ENCODE measurements at places on chromosomes 1 and 21.

GRCh38 chr1:221606256-221606655 is 135.6 kb downstream of the DUSP10 start:
- peak; percentile 4 for DNase-seq

DNA sequence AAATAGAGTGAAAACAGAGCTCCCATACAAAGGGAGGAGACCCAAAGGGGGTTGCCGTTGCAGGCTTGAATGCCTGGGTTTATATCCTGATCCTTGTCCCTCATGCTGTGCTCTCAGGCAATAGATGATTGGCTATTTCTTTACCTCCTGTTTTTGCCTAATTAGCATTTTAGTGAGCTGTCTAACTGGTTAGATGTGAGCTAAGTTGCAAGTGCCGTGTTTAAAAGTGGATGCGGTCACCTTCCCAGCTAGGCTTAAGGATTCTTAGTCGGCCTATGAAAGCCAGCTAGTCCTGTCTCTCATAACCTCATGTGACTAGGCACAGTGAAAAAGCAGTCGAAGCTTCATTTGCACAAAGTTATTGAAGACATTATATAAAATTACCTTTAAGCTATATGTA is 356.7 kb upstream of the TMPRSS15 start:
- DNase-seq: peak; percentile 84

GRCh38 chr1:12097321-12097720 is 34.2 kb downstream of the TNFRSF8 start:
- no peak for DNase-seq

DNA sequence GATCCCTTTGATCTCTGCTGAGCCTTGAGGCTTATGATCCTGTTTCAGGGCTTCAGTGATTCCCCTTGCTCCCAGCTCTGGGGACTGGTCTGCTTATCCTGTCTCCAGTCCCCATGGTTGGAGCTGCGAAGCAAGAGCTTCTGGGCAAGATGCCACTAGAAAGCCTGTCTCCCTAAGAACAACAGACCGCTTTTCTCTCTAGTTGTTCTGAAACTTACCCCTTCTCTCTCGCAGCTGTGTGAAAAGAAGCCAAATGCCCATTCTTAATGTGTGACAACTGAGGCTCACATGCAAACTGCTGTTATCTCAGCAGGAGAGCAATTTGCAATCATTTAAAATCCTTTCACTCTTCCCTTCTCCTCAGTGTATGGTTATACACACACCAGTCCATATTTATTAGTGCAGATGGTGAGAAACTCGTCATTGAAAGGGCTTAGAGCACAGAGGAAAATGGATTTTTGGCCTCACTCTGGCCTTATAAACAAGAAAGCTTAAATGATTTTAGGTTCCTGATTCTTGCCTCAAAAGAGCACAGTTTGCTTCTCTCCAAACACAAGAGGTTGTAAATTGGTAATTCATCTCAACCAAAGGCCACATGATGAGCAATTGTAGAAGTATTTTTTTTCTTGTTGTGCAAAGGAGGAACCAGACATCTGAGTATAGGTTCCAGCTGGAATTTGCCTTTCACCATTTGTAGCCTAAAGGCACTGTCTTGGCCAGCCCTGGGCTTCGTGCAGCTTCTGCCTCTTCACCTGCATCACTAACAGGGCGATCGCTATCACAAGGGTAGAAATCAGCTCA is 179.2 kb upstream of the LMO4 start:
- no peak for DNase-seq

- no peak for DNase-seq
Observed at GRCh38 chr1:85168884-85169283, 31.9 kb downstream of the SYDE2 start.

- DNase-seq: no peak
Observed at GRCh38 chr1:97864615-97865014, 56.2 kb downstream of the DPYD start.

DNA sequence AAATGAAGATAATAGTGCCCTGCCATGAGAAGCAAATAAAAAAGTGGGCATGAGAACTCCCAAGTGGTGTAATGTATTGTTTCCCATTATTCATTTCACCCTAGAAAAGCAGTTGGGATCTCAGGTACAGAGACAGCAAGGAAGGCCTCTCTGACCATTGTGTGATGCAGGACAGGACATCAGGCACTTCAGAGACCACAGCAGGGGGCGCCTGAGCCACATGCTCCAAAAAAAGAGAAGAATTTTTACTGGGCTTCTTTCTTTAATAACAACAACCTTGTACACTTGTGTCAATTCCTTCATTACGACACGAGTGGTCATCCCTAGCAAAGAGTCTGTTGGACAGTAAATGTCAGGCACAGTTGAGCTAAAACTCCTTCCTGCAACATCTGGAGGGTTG is 533.3 kb downstream of the OMA1 start:
- no peak for DNase-seq

DNA sequence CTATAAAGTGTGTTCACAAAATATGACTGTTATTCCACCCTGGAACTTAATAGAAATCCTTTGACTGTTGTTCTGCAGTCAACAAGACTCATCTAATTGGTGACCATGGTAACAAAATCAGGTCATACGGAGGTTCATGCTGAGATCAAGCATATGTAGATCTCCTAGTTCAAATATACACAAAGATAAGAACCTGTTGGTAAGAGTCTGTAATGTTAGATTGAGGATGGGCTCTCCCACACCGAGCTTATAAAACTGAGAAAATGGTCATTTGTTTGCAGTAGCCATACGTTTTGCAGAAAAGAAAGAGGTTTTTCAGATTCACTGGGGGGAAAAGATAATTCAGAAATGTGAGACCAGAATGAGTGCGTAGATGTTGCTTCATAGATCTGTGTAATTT is 468.1 kb downstream of the RPS6KC1 start:
- peak; percentile 87 for DNase-seq

DNA sequence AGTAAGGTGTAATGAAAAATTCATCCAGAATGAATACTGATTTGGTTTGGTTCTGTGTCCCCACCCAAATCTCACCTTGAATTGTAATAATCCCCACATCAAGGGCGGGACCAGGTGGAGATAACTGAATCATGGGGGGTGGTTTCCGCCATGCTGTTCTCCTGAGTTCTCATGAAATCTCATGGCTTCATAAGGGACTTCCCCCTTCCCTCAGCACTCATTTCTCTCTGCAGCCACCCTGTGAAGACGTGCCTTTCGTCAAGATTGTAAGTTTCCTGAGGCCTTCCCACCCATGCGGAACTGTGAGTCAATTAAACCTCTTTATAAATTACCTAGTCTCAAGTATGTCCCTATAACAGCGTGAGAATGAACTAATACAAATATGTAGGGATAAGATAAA is 5.5 kb upstream of the SYNJ1 start:
- DNase-seq: no peak

GRCh38 chr21:36923270-36923669 is 43.2 kb downstream of the HLCS start:
- no peak for DNase-seq

- peak; percentile 79 for DNase-seq
Observed at GRCh38 chr1:48082271-48082962, 85.2 kb upstream of the TRABD2B start.

- DNase-seq: peak; percentile 2
Observed at GRCh38 chr1:178262120-178262500, 168.2 kb downstream of the RASAL2 start.

DNA sequence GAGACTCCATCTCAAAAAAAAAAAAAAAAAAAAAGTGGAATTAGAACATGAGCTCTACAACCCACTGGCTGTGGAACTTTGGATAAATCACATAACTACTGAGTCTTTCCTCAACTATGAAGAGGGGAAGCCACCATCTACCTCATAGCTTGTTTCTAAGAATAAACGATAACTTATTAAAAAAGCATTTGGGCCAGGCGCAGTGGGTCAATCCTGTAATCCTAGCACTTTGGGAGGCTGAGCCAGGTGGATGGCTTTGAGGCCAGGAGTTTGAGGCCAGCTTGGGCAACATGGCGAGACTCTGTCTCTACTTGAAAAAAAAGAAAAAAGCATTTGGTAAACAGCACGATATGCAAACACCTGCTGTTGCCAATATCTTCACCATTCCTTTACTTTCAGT is 31.8 kb upstream of the MEF2D start:
- DNase-seq: no peak

GRCh38 chr1:156064615-156065014 is 3.7 kb downstream of the RAB25 start:
- no peak for DNase-seq

DNA sequence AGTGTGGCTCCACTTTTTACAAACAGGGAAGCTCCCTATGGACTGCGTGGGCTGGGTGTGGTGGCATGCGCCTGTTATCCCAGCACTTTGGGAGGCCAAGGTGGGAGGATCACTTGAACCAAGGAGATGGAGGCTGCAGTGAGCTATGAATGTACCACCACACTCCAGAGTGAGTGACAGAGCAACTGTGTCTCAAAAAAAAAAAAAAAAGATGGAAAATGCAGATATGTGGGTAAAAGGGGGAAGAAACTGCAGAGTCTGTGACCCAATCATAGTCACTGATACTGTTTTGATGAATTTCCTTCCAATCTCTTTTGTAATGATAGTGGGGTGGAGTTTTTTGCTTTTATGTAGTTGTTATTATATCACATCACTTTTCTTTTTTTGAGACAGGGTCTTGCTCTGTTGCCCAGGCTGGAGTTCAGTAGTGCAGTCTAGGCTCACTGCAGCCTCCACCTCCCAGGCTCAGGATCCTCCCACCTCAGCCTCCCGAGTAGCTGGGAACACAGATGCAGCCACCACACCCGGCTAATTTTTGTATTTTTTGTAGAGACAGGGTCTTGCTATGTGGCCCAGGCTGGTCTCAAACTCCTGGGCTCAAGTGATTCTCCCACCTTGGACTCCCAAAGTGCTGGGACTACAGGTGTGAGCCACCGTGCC is 8.7 kb upstream of the TRAPPC10 start:
- DNase-seq: no peak

DNA sequence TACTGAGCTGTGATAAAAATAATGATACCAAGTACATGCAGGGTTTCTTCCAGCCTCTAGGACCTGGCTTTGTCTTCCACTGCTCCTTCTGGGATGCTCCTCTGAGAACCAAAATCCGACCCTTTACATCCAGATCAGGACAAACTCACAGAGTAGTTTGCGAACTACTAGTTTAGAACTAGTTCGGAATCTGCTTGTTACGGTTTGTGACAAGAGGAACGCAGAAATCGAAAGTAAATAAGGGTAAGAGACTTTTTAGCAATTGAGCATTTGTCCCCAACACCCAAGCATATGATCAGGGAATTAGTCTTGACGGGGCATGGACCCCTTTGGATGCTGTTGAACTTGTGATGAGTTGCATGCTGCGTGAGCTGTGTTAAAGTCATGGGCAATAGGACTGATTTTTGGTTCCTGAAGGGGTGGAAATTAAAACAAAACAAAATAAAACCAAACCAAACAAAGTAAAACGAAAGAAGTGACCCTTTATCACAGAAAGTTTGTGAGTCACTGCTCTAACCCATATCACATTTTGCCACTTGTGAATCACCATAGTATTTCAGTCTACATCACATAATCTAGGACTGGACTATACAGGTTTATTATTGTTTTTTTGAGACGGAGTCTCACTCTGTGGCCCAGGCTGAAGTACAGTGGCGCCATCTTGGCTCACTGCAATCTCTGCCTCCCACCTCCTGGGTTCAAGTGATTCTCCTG is 35.7 kb upstream of the ERRFI1 start:
- no peak for DNase-seq

- DNase-seq: peak; percentile 41
Observed at GRCh38 chr1:225554216-225554812, 98.6 kb downstream of the ENAH start.

DNA sequence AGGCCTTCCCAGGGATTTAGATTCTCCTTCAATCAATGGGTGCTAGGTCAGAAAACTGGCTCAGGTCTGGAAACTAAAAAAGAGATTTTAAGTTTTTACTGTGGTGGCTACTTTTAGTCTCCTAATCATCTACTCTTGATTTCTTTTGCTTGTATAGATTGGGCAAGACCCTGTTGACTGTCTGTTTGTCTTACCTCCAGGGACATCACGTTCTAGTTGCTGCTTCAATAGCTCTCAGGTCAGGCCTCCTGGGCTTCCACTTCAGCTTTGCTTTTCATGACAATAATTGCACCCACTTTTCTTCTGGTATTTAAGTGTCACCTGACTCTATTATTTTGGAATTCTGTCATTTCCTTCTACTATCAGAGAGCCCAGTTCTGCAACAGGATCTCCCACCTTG is 28.5 kb upstream of the CREG1 start:
- no peak for DNase-seq

GRCh38 chr1:90593312-90593711 is 123.8 kb downstream of the BARHL2 start:
- DNase-seq: peak; percentile 68

DNA sequence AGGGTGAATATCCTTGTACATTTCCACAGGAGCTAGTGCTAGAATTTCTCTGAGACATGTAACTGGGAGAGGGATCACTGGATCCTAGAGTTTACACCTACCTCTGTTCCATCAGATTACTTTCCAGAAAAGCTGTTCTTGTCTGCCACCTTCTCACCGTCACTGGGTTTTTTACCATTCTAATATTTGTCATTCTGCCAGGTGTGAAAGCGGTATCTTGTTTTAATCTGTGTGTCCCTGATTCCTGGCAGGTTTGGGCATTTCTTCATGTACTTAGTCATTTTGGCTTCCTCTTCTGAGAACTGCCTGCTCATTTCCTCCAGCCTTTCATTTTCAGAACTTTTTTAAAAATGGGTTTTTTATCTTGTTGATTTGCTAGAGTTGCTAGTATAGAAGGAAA is 5.1 kb downstream of the PMF1 start:
- no peak for DNase-seq

DNA sequence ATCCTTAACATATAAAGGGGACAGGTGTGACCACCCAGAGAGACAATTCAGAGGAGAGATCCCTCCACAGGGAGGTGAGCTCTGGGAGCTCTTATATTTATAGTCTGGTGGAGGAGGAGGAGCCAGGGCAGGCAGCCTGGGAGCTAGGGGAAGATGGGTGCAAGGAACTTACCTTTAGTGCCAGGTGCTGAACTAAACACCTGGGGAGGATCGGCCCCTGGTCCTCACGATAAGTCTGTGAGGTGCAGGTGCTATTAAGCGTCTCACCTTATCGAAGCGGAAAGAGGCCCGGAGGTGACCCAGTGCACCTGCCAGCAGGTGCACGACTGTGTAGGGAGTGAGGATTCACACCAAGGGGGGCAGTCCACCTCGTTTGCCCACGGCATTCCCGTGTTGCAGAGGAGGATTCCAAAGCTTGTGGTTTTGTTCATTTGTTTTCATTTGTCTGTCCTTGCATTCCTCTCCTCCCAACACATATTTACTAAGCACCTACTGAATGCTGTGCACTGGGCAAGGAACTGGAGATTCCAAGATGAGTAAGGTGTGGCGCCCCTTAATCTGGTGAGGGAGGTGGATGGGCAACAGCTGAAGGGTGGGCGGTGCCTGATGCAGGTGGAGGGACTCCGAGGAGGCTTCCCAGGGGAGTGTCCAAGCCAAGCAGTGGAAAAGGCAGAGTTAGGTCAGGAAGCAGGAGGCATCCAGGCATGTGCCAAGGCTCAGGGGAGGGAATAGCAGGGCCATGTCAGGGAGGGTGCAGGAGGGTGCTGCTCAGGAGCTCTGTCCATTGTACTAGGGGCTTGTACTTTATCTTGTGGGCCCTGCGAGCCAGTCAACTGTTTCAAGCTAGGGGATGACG is 11.5 kb downstream of the ARHGEF10L start:
- DNase-seq: peak; percentile 72

- DNase-seq: no peak
Observed at GRCh38 chr1:53681351-53681976, 57.5 kb downstream of the GLIS1 start.

Data from NCI-H1417 (cell line).